ENCODE measurements at places on chromosomes 4 and X.

DNA sequence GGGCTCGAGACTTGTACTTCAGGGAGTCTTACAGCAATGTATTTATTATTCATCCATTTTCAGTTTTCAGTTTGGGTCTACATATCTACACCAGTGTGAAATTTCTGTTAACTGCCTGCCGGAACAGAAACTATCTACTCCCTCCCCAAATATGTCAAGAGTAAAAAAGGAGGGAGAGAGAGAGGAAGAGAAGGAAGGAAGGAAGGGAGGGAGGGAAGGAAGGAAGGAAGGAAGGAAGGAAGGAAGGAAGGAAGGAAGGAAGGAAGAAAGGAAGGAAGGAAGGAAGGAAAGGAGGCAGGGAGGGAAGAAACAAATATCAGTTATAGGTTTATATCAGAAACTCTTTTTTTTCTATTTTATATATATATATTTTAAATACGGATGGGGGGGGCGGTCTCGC, 12.6 kb downstream of the RPL39 start:
- DNase-seq: no peak

GRCh38 chr4:154489558-154490233, 1.9 kb downstream of the DCHS2 start:
- peak; percentile 16 for DNase-seq

DNA sequence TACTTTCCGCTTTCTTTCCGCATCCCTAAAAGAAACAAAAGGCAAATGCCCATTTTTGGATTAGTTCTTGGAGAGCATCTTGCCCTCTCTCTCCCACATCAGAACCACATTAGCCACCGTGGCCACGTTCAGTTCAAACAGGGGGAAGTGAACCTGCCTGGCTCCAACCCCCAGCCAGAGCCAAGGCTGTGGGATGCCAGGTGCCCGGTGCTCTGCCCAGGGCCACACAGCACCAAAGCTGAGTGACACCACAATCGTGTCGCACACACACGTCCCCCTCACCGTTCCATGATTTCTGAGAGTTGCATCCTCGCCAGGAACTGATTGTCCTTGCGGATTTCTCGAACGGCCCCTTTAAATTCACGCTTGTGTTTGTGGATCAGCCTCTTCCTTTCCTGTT, 24.3 kb downstream of the NOP14 start:
- no peak for DNase-seq

DNA sequence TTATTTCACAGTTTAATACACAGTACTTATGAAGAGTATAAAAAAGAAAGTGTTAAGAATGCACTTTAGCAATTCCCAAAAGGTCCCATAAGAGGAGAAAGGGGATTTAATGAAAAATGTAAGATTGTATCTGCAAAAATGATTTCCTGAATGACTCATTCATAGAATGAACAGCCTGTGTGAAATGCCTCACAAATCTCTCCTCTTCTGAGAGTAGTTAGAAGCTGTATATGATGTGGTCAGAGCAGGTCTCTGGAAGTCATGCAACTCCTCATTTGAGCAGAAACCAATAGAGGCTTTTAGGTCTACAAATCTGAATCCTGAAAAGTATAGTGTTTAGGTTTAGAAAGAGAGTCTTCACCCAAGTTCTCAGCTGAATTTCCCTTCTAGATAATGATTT, 381.3 kb upstream of the INTU start:
- DNase-seq: no peak

- DNase-seq: no peak
Measured at GRCh38 chr4:154471032-154471431, 20.6 kb downstream of the DCHS2 start.
